Activated CD8-positive, alpha-beta memory T cell treated with anti-CD3 and anti-CD28 coated beads, Interleukin-2, amount 50 U/mL, for 48 hours (primary cell): ENCODE measurements at places on chromosomes 2 and 18.

GRCh38 chr2:174952607-174953006 is 52.6 kb downstream of the CHN1 start:
- DNase-seq, result no peak

DNA sequence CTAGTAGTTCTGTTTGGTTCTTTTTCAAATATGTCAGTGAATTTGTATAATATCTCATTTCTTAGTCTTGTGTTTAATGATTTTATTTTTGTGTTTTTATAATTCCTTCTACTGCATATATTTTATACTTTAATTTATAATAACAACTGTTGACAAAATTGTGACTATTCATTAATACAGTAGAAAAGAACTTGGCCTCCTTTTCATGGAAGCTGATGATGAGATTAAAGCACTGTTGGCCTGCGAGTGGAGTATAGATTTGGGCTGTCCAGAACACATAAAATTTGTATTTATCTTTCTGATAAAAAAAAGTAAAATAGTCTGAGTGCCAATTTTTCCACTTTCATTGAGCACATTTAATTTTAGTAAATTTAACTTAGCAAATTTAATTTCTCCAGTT is 12.1 kb downstream of the CFLAR start:
- no peak for DNase-seq

GRCh38 chr2:160703648-160704585 is 210.3 kb upstream of the RBMS1 start:
- no peak for DNase-seq

DNA sequence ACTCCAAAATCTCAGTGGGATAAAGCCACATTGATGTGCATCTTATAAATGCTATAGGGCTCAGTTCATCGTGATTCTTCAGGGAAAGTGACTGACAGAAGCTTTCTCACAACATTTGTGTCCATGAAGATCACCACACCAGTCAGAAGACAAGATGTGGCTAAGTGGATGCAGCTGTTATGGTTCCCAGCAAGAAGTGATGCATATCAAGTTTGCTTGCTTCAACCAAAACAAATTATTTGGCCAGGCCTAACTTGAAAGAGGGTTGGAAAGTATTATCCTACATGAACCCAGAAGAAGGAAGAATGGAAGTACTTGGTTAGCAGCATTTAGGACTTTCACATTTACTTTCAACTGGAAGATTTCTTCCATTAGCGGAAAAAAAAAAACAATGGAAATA is 210.0 kb upstream of the ACVR2A start:
- DNase-seq, result no peak

GRCh38 chr18:58970943-58971790 is 106.5 kb downstream of the ZNF532 start:
- no peak for DNase-seq

DNA sequence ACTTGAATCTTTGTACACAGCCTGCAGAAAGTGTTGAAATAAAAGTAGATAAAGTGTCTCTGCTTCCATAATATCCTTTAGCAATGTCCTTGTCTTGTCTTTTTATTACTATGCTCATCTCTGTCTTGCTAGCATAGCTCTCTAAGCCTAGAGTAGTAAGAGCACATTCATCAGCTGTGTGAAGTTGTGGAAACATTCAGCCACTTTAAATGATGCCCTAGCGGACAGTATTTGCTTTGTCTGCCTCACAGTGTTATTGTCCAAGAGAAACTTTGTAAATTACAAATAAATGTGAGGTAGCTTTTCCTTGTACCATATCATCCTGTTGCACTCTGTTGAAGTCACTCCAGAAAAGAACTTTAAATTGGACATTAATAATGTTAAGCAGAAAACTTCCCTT is 60.3 kb upstream of the TTC21B start:
- DNase-seq, result no peak
